ENCODE measurements at places on chromosomes 7 and 10. TPM values are rescaled to one million over a fixed set of nuclear protein-coding genes. Genes with fewer than 3 reads are reported as not detected.

The PPP3CB gene
- total RNA-seq: 48.7 TPM

DNA sequence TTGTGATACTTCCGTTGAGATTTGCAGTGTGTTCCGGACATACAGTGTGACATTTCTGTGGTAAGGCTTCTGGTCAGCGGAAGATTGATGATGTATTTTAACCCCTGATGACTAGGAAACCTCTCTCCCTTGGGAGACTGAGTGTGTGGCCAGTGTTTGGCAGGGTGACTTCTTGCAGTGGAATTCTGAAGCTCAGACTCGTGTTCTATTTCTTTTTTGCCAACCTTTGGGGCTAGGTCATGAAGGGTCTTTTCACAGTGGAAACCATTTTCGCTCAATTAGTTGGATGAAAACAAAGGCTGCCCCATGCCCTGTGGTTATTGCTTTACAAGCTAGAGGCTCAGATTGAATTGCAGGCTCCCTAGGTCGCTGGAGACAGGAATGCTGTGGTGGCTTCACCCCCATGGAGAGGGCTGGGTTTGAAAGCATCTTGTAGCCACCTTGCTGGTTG is 288.9 kb downstream of the BBS9 start:
- DNase-seq: no peak

The COBL gene
- not detected for total RNA-seq

DNA sequence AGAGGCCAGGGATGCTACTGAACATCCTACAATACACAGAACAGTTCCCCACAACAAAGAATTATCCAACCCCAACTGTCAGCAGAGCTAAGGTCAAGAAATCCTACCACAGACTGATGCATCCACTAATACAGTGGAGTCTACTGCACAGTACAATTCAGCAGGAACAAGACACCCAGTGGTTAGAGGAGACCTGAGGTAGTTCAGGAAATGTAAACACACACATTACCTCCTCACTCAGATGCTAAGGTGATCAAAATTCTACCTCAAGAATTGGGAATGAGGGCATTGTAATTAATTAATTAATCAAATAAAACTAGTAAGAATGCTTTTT is 91.4 kb downstream of the ZFAND4 start:
- DNase-seq: no peak

DNA sequence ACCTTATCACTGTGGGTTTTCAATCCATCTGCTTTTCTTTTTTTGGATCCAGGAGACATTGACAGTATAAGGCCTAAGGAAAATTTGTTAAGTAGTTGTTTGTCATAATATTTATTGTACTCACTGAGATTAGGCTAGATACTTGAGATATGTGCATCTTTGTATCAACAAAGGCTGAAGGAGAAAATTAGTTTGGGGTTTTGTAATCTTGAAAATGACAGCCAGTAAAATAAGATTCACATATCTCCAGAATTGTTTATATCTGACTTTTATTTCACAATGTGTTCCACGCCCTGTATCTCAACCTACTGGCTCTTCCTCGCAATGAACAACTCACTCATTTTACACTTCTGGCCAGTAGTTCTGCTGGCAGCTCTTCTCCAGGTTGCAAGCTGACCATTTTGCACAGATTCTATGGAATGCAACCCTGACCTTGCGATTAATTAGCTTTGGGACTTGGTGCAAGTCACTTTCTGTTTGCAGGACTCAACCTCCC is 132.7 kb downstream of the GATA3 start:
- DNase-seq: no peak

DNA sequence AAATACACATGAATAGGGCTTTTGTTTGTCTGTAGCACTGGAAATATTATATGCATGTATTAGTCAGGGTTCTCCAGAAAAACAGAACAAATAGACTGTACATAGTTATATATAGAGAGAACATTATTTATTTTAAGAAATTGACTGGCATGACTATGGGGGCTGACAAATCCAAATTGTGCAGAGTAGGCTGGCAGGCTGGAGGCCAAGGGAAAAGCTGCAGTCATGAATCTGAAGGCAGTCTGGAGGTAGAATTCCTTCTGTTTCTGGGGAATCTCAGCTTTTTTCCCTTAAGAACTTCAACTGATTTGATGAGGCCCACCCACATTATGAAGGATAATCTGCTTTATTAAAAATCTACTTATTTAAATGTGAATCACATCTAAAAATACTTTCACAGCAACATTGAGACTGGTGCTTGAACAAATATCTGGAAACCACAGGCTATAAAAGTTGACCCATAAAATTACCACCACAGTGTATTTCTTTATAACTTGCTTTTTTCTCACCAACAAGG is 344.2 kb upstream of the KIAA1217 start:
- DNase-seq: no peak

The CTAGE8 gene
- total RNA-seq: not detected

The AKR1C3 gene
- 0.88 TPM for total RNA-seq

The CALCR gene
- total RNA-seq: not detected

The PSD gene
- total RNA-seq: 2.8 TPM

GRCh38 chr7:127882313-127882920 is 148.8 kb downstream of the LRRC4 start:
- DNase-seq: no peak

DNA sequence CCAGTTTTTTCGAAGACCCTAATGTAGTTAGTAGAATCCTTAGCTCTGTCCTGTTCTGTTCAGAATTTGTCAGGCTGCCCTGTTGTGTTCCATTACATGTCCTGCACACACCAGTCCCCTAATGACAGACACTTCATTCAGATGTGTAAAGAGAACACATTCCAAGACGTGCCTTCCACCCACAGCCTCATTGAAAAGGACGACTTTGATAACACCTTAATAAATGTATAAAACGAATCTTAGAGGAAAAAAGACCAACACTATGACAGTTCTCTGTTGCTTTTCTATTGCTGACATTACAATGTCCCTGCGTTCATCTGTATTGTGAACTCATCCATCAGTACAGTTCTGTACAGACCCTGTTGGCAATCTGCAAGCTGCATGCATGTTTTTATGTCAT is 3.5 kb downstream of the LRRTM3 start:
- no peak for DNase-seq

DNA sequence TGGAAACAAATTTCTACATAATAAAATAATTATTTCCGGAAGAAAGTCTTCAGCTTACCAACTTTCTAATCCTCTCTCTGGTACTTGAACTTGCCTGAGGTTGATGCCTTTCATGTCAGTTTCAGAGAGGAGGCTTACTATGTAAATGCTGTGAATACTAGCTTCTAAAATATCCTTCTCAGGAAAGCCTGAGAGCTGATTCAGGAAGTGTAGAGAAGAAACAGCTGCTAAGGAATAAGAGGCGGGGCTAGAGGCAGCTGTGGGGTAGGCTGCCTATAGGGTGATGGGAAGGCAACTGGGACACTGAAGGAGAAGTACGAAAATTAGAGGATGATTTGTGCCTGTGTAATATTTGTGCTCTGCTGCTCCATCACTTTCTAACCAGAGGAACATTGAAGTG is 69.3 kb downstream of the AVL9 start:
- DNase-seq: no peak

DNA sequence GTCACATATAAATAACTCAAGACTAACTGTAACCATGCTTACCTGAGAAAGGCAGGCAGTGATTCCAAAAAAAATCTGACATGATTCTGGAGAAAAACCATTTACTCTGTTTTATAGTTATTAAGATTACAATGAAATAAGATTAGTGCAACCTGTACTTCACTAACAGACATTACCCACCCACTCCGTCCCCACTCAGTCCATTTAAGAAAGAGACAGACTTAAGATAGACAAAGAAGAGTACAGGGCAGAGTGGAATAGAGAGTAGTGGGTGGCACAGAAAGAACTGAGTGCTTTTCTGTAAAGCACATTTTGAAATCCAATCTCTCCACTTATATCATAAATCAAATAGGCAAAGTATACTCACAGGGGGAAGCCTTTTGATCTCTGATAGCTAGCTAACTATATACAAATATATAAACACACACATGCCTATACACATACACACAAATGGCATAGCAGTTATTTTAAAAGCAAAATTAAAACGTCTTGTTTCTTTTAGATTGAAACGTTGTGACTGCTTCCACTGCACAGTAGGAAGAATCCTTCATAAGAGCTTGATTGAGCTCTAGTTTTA is 11.9 kb downstream of the PAXIP1 start:
- no peak for DNase-seq

DNA sequence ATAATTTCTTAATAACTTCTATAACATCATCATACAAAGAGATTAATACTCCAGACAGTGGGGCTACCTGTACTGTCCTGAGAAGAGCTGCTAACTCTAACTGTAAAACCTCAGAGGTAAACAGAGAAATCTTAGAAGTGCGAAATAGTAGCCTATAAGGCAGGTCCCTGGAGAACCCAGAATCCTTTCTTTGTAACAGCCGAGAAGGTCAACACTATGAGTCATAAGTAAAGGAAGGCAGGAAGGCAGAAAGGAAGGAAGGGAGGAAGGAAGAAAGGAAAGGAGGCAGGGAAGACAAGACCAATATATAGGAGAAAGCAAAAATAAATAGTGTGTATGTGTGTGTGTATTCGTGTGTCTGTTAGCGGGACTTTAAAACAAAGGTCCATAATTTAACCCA is 540.6 kb downstream of the ZWINT start:
- no peak for DNase-seq

The TMEM184A gene
- total RNA-seq: not detected

DNA sequence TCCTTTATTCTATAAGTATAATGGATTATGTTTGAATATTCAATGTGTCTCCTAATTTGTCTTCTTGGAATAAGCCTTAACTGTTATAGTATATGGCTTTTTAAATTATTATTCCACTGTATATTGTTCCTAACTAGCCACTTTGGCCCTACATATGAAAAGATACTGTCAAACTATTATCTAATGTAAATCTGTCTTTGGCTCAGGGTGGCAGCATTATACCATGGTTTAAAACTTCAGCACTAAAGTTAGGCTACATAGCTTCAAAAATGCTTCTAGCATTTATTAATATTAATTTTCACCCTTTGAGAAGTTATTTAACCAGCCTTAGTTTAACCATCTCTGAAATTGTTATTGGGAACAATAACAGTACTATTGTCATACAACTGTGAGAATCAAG is 543.1 kb upstream of the MBL2 start:
- no peak for DNase-seq

DNA sequence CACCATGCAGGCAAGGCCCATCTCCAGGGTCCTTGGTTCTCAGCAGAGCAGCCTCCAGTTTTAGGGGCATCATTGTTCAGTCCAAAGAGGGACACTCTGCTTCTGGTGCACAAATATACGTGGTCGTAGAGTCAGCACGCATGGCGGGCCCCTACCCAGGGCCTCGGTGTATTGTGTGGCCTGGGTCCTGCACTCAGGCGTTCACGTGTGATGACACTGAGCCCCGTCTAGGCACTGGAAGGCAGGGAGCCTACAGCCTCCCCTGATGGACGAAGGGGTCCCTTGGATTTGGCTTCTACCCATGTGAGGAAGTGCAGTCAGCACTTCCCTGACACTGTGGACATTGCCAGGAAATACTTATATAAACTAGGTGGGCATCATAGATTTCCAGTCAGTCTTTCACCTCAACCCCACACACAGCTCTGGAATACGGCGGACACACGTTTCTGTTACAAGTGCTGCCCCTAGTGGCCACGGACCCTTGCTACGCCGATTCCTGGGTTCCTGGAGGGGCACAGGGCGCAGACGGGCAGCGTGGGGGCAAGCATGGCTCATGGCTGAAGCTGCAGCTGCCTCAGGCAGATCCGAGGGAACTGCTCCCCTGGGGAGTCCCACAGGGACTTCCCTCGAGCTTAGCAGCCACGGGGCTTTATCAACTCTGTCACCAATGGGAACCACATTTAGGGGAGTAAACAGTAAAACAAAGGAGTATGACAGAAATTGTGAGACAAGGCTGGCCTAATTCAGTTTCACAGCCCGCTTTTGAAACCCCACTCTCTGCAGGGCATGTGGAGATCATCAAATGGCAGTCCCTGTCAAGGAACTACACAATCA is 25.4 kb downstream of the AIFM2 start:
- DNase-seq: no peak

GRCh38 chr10:34405611-34406462 is 409.3 kb downstream of the PARD3 start:
- DNase-seq: no peak
